ENCODE measurements at places on chromosomes 2 and 18. TPM values are rescaled to one million over a fixed set of nuclear protein-coding genes. Genes with fewer than 3 reads are reported as not detected.

- no peak overlapping the region for H3K27ac ChIP-seq
- H3K4me3 ChIP-seq, result no peak overlapping the region
- no peak for DNase-seq
- no peaks in the 10 kb centered on the region for H3K36me3 ChIP-seq
These were observed 77.9 kb upstream of the FZD7 start for GRCh38 chr2:201955702-201956141.

DNA sequence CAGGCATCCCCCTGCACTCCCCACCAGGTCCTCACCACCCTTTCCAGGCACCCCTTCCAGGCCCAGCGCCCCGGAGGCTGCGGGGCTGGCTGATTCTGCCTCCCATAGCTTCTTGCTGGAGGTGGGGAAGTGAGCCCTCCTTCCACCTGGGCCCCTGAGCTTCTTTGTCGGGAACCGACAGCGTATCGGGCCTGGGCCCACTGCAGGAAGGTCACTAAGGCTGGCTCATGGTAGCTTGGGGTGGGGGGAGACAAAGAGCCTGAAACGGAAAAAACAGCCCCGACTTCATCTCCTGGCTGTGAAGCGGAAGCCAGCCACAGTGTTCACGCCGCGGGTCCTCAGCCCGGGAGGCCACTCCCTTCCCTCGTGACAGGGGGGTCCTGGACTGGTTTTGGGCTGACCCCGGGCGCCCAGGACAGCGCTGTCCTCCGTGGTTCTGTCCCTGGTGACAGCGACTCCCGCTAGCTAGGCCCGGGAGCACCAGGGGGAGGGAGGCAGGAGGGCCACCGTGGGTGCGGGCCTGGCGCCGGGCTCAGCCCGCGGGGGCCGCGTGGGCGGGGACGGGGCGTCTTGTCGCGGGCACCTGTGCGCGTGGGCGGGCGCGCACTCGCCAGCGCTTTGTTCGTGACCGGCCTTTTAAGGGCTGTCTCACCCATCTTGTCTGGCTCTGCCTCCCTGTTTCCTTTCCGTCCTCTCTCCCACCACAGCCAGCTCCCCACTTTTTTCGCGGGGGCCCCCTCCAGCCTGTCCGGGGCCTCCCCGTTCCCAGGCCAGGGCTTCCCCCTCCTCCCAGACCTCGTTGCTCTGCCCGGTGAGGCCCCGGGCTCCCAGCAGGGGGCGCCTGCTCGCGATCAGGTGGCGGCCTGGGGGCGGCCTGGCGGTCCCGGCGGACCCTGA, 64.9 kb downstream of the DNMT3A start:
- H3K27ac ChIP-seq, result peak overlapping the region; percentile 96
- no peaks in the 10 kb centered on the region for H3K27me3 ChIP-seq
- H3K4me1 ChIP-seq, result peaks cover 56% of the 10 kb centered on the region
- peak overlapping the region; percentile 33 for H3K4me3 ChIP-seq
- DNase-seq, result peak; percentile 54

- H3K4me1 ChIP-seq, result no peaks in the 10 kb centered on the region
- peak; percentile 4 for DNase-seq
- peaks cover 4% of the 10 kb centered on the region for H3K27me3 ChIP-seq
- H3K36me3 ChIP-seq, result no peaks in the 10 kb centered on the region
- no peak overlapping the region for H3K27ac ChIP-seq
These were observed 80.7 kb upstream of the MEX3C start for GRCh38 chr18:51278045-51278649.

- no peak for DNase-seq
- H3K4me1 ChIP-seq, result peaks cover 5% of the 10 kb centered on the region
- H3K4me3 ChIP-seq, result no peak overlapping the region
- H3K27me3 ChIP-seq, result no peaks in the 10 kb centered on the region
- H3K27ac ChIP-seq, result no peak overlapping the region
These were observed 142.2 kb downstream of the BCL11A start for GRCh38 chr2:60411295-60411694.

DNA sequence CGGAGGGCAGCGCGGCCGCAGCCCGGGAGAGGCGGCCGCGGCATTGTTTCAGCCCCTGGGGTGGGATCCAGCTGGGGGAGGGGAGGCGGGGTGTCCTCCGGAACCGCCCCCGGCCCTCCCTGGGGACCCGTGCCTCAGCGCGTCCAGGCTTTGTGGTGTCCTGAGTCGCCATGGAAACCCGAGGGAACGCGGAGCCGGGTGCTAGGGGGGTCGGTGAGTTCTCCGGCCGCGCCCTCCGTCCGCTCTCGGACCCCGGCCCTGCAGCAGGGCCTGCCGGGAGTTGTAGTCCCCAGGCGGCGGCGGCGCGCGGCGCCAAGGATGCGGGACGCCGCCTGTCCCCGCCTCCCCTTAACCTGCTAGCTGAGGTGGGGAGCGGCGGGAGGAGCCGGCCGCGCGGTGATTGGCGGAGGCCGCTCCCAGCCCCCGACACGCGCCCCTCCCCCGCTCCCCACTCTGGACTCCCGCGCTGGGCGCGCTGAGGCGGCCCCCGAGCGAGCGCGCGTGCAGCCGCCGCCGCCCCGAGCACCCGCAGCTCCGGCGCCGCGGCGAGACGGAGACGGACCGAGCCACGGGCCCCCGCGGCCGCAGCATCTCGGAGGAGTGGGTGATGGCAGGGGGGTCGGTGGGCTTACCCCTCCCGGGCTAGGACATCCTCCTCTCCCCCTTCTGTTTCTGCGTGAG, at the start of gene DPYSL5:
Gene DPYSL5, plus strand, starts transcription at position 478 of the 681 bp plus-strand sequence. CDS start 50,368 bp downstream, outside the sequence.
- H3K27ac ChIP-seq, result no peak within 1 kb of the TSS
- peak within 1 kb of the TSS; percentile 26 for H3K4me3 ChIP-seq
- H3K4me1 ChIP-seq, result peaks cover 39% of the 10 kb centered on the region
- no peaks in the 10 kb centered on the region for H3K36me3 ChIP-seq
- peaks cover 62% of the 10 kb centered on the region for H3K27me3 ChIP-seq
- no peak for DNase-seq

DNA sequence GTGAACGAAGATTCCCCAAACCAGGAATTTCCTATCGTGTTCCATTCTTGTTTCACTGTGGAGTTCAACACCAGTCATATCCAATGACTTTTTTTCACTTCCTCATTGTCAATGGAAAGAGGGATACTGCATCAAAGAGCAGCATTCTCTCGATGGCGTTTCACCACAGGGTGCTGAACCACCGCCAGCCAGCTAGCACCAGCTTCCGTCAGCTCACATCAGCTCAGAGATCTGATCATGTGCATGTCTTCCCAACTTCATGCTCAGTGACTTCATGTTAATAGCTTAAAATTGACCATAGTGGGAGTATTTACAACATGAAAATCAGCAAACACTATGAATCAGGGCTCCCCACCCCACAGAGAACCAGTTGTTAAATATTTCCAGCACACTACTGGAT, 359.9 kb downstream of the TNS1 start:
- H3K36me3 ChIP-seq, result no peaks in the 10 kb centered on the region
- no peaks in the 10 kb centered on the region for H3K4me1 ChIP-seq

DNA sequence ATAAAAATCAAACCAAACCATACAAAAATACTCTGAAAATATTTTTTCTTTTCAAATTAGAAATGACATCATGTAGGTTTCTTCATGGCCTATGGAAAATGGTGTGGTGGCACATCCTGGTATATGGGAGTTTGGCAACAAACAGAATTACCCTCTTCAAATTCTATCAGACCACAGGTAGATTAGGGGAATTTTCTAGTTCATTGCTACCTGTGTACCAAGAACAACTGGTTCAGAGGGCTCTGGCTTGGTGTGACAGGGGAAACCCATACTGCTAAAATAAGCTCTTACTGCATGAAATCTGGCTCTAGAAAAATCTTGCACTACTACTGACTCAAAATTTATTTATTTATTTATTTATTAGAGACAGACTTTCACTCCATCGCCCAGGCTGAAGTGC, 63.4 kb upstream of the PELI1 start:
- no peak for DNase-seq
- H3K4me3 ChIP-seq, result no peak overlapping the region
- H3K4me1 ChIP-seq, result peaks cover 34% of the 10 kb centered on the region
- no peaks in the 10 kb centered on the region for H3K36me3 ChIP-seq
- H3K27me3 ChIP-seq, result no peaks in the 10 kb centered on the region
- peak overlapping the region; percentile 44 for H3K27ac ChIP-seq

- H3K36me3 ChIP-seq, result no peaks in the 10 kb centered on the region
- peak overlapping the region; percentile 50 for H3K27ac ChIP-seq
- peaks cover 41% of the 10 kb centered on the region for H3K4me1 ChIP-seq
- peak; percentile 72 for DNase-seq
- no peak overlapping the region for H3K4me3 ChIP-seq
These were observed 64.0 kb upstream of the CABLES1 start for GRCh38 chr18:23071285-23071684.

DNA sequence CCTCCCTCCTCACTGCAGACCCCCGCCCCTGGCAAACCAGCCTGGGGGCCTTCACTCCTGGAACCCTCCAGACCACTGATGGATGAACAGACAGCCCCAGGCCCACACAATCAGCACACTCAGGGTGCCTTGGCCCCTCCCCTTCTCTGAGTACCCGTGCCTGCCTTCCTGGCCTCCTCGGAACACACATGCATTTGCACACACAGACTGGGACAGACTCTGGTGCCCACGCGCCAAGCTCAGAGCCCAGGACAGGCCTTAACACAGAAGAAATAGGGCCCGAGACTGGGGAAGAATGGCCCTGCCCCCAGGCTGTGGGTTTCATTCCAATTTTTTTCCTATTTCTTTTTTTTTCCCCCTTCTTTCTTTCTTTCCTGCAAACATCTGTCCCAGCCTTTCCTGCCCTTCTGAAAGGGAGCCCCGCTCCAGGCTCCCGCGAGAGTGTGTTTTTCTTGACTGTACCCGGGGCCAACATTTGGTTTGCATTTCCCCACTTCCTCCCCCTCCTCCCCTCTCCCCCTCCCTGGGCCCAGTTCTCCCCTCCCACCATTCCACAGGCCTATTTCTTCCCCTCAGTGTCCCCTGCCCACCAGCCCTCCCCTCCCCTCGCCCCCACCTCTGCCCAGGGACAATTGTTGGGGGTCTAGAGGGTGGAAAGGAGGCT, 618 bp upstream of the TNS1 start:
- no peak for DNase-seq
- no peak overlapping the region for H3K27ac ChIP-seq
- H3K4me3 ChIP-seq, result no peak overlapping the region
- H3K36me3 ChIP-seq, result no peaks in the 10 kb centered on the region

DNA sequence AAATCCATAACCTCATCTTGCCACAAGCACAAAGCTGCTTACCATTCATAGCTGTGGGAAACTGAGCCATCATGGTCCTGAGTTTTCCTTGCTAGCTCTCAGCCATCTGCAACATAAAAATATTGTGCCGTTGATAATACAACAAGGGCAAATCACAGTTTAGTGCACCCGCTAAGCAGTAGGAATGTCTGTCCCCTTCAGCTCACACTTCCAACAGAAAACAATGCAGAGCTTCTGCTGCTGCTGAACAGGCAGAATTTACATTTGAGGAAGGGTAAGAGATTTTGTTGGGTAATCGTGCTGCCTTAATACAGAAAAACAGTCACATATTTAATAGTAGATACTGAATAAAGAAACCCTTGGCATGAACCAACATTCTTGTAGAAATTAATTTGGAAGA, 32.3 kb downstream of the ITSN2 start:
- peaks cover 6% of the 10 kb centered on the region for H3K36me3 ChIP-seq
- H3K27ac ChIP-seq, result no peak overlapping the region
- H3K4me1 ChIP-seq, result no peaks in the 10 kb centered on the region
- DNase-seq, result no peak
- no peaks in the 10 kb centered on the region for H3K27me3 ChIP-seq
- no peak overlapping the region for H3K4me3 ChIP-seq

- H3K27ac ChIP-seq, result no peak overlapping the region
- H3K27me3 ChIP-seq, result peaks cover 8% of the 10 kb centered on the region
- H3K4me1 ChIP-seq, result peaks cover 21% of the 10 kb centered on the region
- no peak for DNase-seq
- no peak overlapping the region for H3K4me3 ChIP-seq
These were observed 919 bp upstream of the CYP1B1 start for GRCh38 chr2:38076710-38077430.

GRCh38 chr2:58708565-58708964, 467.4 kb upstream of the FANCL start:
- no peaks in the 10 kb centered on the region for H3K4me1 ChIP-seq
- H3K4me3 ChIP-seq, result no peak overlapping the region
- no peaks in the 10 kb centered on the region for H3K27me3 ChIP-seq
- no peak overlapping the region for H3K27ac ChIP-seq
- DNase-seq, result no peak

DNA sequence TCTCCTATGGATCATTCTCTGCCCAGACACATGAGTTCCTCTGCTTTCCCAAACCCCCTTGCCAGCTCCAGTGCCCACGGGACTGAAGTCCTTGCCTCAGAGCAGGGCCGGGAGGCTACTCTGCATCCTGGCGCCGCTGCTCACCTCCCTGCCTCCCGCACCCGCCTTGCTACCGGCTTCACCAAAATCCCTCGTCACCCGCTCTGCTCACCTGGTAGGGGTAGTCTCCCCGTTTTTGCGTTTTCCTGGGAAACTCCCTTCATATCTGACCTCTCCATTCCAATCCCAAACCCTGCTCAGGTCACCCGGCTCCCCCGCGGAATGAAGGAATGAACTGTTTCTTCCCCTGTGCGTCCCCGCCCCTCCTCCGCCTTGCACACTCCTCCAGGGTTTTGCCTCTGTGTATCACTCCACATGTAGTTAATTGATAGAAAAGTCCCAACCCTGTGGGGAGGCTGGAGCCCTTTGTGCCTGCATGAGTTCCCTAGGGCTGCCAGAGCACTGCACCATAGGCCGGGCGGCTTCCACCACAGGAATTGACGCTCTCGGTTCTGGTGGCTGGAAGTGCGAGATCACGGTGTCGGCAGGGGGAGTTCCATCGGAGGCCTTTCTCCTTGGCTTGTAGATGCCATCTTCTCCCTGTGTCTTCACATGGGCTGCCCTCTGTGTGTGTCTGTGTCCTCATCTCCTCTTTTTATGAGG, 2.0 kb upstream of the DGKD start:
- no peaks in the 10 kb centered on the region for H3K36me3 ChIP-seq
- H3K27ac ChIP-seq, result no peak overlapping the region
- DNase-seq, result no peak
- no peaks in the 10 kb centered on the region for H3K27me3 ChIP-seq
- H3K4me3 ChIP-seq, result no peak overlapping the region
- peaks cover 23% of the 10 kb centered on the region for H3K4me1 ChIP-seq

SCYGR4 gene
- not detected for total RNA-seq

CRYGD gene
- total RNA-seq, result not detected

VWC2L gene
- not detected for total RNA-seq

ANKRD30BL gene
- not detected for total RNA-seq

ACVR1 gene
- total RNA-seq, result 26.9 TPM

SCN9A gene
- total RNA-seq, result 0.06 TPM

ADD2 gene
- total RNA-seq, result 4.7 TPM

CNRIP1 gene
- total RNA-seq, result not detected

MDH1B gene
- 0.20 TPM for total RNA-seq

SH3YL1 gene
- total RNA-seq, result 67.9 TPM
